Amniotic epithelial cell (primary cell): ENCODE measurements at places on chromosomes 3 and 15.

GRCh38 chr3:111324645-111325044, 217.4 kb upstream of the CD96 start:
- peak; percentile 4 for DNase-seq

DNA sequence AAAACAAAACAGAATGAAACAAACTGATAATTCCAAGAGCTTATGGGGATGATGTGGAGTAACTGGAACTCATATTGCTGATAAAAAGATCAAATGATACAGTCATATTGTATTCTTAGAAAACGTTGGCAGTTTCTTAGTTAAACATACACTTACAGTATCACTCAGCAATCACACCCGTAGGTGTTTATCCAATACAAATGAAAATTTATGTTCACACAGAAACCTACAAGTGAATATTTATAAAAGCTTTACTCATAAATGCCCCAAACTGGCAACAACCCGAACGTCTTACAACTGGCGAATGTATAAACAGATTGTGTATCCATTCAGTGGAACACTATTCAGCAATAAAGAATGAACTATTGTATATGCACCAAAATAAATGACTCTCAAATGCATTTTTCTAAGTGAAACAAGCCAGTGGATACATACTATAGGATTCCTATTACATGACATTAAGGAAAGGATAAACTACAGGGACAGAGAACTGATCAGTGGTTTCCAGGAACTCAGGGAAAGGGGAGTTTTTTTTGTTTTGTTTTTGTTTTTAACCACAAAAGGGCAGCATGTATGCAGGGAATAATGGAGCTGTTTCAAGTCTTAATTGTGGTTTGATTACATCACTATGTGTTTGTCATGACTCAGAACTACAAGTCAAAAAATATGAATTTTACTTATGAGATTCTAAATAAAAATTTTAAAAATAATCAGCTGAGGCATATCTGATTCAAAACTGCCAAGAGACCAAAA, 71.8 kb upstream of the NDUFB4 start:
- DNase-seq = peak; percentile 82

DNA sequence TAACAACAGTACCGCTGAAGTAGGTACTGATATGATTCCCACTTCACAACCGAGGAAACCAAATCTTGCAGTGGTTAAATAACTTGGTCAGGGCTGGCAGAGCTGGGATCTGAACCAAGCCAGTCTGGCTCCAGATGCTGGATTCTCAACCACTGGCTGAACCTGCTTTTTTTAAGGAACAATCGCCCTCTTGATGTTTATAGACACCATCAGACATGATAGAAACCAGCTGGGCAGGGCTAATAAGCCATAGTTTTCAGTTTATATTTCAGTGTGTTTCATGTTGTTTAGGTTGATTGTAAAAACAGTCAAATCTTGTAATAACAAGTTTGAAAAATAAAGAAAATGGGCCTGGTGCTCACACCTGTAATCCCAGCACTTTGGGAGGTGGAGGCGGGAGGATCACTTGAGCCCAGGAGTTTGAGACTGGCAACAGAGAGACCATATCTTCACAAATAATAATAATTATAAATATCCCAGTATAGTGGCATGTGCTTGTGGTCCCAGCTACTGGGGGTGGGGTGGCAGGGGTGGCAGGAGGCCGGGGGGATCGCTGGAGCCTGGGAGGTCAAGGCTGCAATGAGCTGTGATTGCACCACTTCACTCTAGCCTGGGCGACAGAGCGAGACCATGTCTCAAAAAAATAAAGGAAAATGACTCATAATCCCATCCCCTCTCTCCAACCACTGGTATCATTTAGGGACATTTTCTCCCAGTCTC, 36.7 kb downstream of the XYLB start:
- DNase-seq = no peak

DNA sequence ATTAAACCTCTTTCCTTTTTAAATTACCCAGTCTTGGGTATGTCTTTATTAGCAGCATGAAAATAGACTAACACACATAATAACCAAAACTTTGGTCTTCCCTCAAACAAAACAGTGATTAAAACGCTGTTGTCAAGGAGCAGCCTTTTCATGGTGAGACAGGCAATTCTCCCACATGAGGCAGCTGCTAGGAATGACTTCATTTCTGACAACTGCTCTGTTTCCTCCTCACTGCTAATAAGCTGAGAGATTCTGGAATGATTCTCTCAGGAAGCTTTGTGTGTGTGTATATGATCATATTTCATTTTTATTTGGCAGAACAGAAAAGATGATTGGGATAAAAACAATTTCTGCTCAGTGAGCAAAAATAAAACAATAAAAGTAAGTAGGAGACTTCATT, 580.6 kb upstream of the ADAMTS9 start:
- DNase-seq = peak; percentile 37

DNA sequence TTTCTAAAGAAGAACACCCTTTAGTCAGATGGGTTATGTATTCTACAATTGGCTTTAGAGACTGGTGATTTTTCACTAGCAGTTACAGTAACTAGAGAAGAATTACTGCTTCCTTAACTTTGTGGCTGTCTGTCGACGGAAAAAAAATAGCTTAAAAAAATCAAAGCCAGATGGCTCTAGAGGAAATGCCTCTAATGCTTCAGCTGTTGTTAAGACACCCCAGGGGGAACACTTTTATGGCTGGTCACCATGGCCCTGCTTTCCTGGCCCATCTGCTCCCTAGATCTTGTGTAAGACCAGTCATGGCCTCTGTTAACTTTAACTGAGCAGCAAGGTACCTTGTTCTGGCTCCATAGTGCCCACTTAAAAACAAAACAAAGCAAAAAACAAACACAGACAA, 198.6 kb upstream of the PLSCR5 start:
- DNase-seq = peak; percentile 17

GRCh38 chr15:74815961-74816360, 3.3 kb downstream of the LMAN1L start:
- no peak for DNase-seq

DNA sequence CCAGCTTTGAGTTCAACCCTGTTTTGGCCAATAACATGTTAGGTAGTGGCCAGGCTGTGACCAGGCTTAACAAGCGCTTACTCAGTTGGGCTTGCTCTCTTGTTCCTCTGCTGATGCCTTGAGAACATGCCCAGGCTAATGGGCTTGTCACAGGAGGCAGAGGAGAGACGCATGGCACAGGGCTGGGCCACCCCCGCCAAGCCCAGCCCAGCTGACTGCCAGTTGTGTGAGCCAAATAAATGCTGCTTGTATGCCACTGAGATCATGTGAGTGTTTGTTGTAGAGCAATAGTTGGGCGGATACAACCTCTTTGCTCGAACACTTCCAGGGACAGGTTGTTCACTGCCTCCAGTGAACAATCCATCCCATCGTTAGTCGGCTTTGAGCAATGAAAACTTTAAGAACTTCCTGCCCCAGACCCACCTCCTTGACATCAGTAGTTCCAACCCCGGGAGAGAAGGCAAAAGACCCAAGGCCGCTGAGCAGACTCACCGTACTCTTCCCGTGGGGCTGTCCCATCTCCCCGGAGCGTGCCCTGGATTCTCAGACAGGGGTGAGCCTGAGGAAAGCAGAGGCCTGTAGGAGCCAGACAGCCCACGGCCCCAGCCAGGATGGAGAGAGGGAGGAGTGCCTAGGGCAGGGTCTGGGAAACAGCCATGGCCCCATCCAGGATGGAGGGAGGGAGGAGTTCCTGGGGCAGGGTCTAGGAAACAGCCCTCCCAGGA, 4.1 kb downstream of the PLA2G4F start:
- no peak for DNase-seq

GRCh38 chr3:48299746-48300712, 33.4 kb downstream of the SPINK8 start:
- peak; percentile 11 for DNase-seq

DNA sequence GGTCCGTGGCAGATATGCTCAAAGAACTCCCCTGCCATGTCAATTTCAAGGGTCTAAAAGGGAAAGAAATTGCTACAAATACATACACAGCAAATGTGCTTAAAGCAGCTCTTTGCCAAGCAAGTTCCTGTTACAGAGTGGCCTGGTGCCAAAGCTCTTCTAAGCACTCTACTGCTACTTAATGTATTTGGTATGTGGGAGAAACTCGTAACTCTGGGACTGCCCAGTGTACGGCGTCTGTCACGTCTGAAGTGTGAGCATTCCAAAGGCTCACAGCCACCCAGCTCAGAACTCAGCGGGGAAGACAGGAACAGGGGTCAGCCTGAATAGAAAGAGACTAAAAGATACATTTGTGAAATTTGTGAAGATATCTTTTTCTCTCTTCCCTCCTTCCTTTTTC, 54.6 kb downstream of the RBMS3 start:
- DNase-seq = peak; percentile 96

DNA sequence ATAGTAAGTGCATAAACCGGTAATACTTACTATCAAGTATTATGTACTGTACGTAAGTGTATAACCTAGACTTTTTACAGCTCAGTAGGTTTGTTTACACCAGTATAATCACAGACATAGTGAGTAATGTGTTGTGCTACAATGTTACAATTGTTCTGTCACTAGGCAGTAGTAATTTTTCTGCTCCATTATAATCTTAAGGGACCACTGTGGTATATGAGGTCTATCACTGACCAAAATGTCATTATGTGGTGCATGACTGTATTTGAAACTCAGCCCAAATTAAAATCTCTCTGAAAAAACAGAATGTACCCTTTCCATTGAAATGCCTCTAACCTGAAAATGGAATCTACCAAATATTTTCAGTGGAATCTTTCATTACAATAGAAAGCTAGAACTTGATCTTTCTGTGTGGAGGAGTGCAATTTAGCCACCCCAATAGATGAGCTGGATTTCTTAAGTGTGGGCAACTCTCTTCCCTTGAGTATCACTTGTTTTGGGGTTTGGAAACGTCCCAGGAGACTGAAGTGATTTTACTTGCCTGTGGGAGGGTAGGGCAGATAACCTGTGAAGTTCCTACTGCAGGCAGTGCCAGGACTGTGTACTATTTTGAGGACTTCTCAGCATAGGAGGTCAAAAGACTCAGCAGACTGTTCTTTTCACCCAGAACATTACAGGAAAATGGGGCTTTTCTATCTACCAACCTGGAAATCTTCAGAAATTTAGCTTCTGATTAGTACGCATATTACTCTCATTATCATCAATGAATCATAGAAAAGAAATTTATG, 50.9 kb downstream of the FAM98B start:
- no peak for DNase-seq

- DNase-seq = peak; percentile 9
Observed at GRCh38 chr3:184780981-184781515, 30.9 kb upstream of the VPS8 start.

- DNase-seq = no peak
Observed at GRCh38 chr3:110391640-110392395, 679.8 kb upstream of the NECTIN3 start.

GRCh38 chr3:13074006-13074375, 762 bp upstream of the IQSEC1 start:
- no peak for DNase-seq

- no peak for DNase-seq
Observed at GRCh38 chr15:27070841-27071240, 99.9 kb downstream of the GABRG3 start.

- peak; percentile 68 for DNase-seq
Observed at GRCh38 chr3:67593761-67594234, 60.6 kb downstream of the SUCLG2 start.

- DNase-seq = no peak
Observed at GRCh38 chr3:135805752-135806151, 159.8 kb upstream of the PPP2R3A start.

DNA sequence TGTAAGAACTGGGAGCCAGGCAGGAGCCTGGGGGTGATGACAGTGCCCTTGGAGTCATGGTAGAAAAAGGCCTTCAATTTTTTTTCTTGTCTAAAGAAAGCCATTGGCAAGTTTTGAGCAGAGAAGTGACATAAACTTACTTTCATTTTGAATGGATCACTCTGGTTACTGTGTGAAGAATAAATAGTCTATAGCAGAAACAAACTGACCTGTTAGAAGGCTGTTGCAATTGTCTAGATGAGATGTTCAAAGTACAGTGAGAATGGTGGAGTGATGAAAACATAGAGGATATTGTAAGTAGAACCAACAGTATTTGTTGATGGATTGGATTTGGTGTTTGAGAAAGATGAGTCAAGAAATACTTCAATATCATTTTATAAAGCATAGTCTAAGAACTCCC, 439.9 kb downstream of the TBL1XR1 start:
- DNase-seq = no peak

DNA sequence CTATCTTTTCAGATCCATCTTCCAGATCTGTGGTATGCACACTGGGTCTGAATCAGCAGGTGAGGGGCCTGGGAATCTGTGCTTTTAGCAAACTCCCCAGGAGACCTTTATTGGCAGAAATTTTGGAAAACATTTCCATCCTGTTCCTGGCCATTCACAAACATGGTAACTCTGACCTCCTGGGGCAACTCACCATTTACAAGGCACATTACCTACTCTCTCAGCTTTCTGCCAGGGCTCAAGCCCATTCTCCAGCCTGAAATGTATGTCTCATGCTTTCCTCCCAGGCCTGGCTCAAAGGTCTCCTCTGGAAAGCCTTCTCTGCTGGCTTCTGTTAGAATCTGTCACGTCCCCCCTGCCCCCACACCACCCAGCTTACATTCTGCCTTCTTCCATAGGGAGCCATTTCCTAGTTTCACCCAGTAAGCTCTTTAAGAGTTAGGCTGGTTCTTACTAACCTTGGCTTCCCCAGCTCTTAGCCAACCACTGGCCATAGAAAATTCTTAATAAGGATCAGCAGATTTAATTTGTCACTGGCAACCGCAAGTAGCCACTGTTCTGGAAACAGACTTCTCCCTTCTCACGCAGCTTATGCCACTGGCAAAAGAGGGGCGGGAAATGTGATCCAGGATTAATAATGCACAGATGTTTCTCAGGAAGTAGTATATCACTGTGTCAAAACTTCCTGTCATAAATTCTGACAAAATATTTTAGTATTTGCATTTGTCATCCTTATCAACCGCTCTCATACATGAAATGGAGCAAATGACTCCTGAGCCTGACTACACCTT, 55.0 kb downstream of the RORA start:
- no peak for DNase-seq

DNA sequence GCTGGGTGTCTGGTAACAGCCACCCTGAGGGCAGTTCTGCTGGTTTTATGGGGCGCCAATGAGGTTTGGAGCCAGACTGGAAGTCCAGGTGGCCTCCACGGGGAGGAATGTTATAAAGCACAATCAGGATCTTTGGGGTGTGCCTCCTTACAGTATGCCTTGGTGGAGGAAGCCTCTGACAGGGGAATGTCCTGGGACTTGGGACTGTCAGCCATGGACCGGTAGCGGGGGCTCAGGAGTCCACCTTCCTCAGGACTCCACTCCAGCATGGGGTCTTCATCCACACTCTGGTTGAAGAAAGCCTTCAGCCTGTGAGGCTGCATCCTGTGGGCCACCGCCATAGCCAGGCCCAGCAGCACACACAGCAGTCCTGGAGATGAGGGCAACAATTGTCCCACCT, 4.9 kb downstream of the DUOXA2 start:
- no peak for DNase-seq

DNA sequence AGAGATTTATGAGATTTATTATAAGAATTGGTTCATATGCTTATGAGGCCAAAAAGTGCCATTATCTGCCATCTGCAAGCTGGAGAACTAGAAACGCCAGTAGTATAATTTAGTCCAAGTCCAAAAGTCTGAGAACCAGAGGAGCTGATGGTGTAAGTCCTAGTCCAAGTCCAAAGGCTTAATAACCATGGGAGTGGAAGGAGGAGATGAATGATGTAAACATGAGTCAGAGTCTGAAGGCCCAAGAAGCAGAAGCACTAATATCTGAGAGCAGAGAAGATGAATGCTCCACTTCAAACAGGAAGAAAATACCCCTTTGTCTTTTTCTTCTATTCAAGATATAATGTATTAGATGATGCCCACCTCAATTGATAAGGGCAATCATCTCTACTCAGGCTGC, 185.7 kb downstream of the CGGBP1 start:
- DNase-seq = no peak
